Mesangial cell (primary cell): ENCODE measurements at places on chromosomes 16 and 17. TPM values are rescaled to one million over a fixed set of nuclear protein-coding genes. Genes with fewer than 3 reads are reported as not detected.

Gene SLX1A
- 92.7 and 110 TPM in 2 replicates for total RNA-seq

Gene KRT16
- 0.51 TPM in 1 of 2 replicates, not detected in the other for total RNA-seq

Gene CARD14
- total RNA-seq = 0.13 TPM in 1 of 2 replicates, not detected in the other

Gene PRR11
- total RNA-seq = 8.6 and 61.8 TPM in 2 replicates

Gene TEDC2
- total RNA-seq = 5.3 and 39.9 TPM in 2 replicates

Gene CDH11
- total RNA-seq = 113 and 116 TPM in 2 replicates

Gene SLFN13
- 1.8 and 10.1 TPM in 2 replicates for total RNA-seq

Gene KRTAP9-2
- not detected in 2 replicates for total RNA-seq

Gene TEX19
- not detected in 2 replicates for total RNA-seq

Gene CYTH1
- 18.0 and 31.0 TPM in 2 replicates for total RNA-seq

Gene HSD11B2
- total RNA-seq = 0.38 and 0.98 TPM in 2 replicates

Gene MYH3
- 0.16 and 0.38 TPM in 2 replicates for total RNA-seq

Gene TPPP3
- total RNA-seq = 2.0 and 2.9 TPM in 2 replicates

Gene KRT20
- total RNA-seq = under 0.01 TPM in 1 of 2 replicates, not detected in the other

Gene NPIPA1
- 17.1 and 19.4 TPM in 2 replicates for total RNA-seq

Gene CACNG1
- total RNA-seq = not detected in 2 replicates

Gene PMFBP1
- 0.13 and 0.98 TPM in 2 replicates for total RNA-seq

Gene STH
- not detected in 2 replicates for total RNA-seq

Gene CYB5B
- 37.6 and 79.5 TPM in 2 replicates for total RNA-seq
